A673 (cell line): ENCODE measurements at places on chromosomes 6 and 20.

- DNase-seq: no peak
Observed at GRCh38 chr6:27986928-27987725, 30.1 kb downstream of the OR2B6 start.

GRCh38 chr6:12530345-12530744, 186.2 kb upstream of the PHACTR1 start:
- DNase-seq: no peak

GRCh38 chr6:91646649-91647048, 1059.8 kb upstream of the MAP3K7 start:
- DNase-seq: peak; percentile 7

DNA sequence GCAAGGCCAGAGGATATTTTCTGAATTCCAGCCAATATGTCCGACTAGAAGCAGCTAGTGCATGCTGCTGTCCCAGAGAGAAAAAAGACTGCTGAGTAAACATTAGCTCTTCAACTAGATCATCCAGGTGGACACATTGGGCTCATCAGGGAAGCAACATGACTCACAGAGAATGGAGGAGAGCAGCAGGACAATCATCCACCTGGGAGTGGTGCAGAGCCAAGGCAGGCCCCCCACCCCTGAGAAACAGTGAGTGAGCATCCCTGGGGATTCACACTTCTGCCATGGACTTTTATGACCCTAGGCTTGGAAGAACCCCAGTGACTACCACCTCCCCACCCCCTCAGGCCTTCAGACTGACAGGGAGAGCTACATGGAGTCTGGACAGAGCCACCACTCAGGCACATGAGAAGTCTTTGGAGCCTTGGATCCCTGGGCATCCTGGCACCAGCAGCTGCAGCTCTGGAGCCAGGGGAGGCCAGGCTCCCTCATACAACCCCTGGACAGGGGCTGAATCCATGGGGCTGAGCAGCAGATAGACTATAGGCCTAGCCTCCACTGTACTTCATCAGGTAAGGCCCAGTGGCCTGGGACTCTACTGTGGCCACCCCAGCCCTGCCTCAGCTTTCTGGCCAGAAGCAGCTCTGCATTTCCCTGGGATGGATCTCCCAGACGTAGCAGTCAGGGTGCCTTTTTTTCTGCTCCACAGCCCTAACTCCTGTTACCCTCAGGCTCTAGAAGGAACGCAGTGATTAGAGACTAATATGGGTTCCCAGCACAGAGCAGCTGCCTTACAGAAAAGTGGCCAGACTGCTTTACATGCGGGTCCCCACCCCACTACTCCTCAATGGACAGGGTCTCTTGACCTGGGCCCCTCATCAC, 82.9 kb upstream of the RNF217 start:
- DNase-seq: no peak

- no peak for DNase-seq
Observed at GRCh38 chr6:101760843-101761621, 367.5 kb downstream of the GRIK2 start.

- no peak for DNase-seq
Observed at GRCh38 chr6:116278854-116279231, 887 bp downstream of the TSPYL1 start.

- no peak for DNase-seq
Observed at GRCh38 chr6:14641423-14642135, 524.0 kb downstream of the CD83 start.
